SJCRH30 (cell line): ENCODE measurements at places on chromosomes 3 and 15. TPM values are rescaled to one million over a fixed set of nuclear protein-coding genes. Genes with fewer than 3 reads are reported as not detected.

The C3orf52 gene
- total RNA-seq = 13.7 and 15.5 TPM in 2 replicates

The MORC1 gene
- not detected in 2 replicates for total RNA-seq

The TICRR gene
- 24.9 and 27.2 TPM in 2 replicates for total RNA-seq

The LYZL4 gene
- total RNA-seq = not detected in 2 replicates

The ADGRG7 gene
- not detected in 2 replicates for total RNA-seq

The FGF12 gene
- total RNA-seq = 0.06 TPM in 1 of 2 replicates, not detected in the other

The CHRNA5 gene
- total RNA-seq = 19.2 and 21.7 TPM in 2 replicates

GRCh38 chr15:33907326-33907725, 61.0 kb upstream of the CHRM5 start:
- H3K4me1 ChIP-seq = no peaks in the 10 kb centered on the region
- H3K27me3 ChIP-seq = no peaks in the 10 kb centered on the region
- no peak overlapping the region for H3K4me3 ChIP-seq
- DNase-seq = no peak
- H3K36me3 ChIP-seq = no peaks in the 10 kb centered on the region

GRCh38 chr3:78140866-78141265, 1101.0 kb downstream of the ROBO2 start:
- H3K4me1 ChIP-seq = peaks cover 7% of the 10 kb centered on the region; the same call in 1 of the 2 replicates
- H3K36me3 ChIP-seq = no peaks in the 10 kb centered on the region
- no peaks in the 10 kb centered on the region for H3K27me3 ChIP-seq
- no peak overlapping the region for H3K4me3 ChIP-seq
- H3K27ac ChIP-seq = no peak overlapping the region

GRCh38 chr3:42741796-42742195, 31.3 kb downstream of the CCDC13 start:
- no peaks in the 10 kb centered on the region for H3K27me3 ChIP-seq
- no peak for DNase-seq
- H3K36me3 ChIP-seq = no peaks in the 10 kb centered on the region
- H3K4me3 ChIP-seq = no peak overlapping the region
- no peak overlapping the region for H3K27ac ChIP-seq
- peaks cover 8% of the 10 kb centered on the region; the same call in 1 of the 2 replicates for H3K4me1 ChIP-seq

DNA sequence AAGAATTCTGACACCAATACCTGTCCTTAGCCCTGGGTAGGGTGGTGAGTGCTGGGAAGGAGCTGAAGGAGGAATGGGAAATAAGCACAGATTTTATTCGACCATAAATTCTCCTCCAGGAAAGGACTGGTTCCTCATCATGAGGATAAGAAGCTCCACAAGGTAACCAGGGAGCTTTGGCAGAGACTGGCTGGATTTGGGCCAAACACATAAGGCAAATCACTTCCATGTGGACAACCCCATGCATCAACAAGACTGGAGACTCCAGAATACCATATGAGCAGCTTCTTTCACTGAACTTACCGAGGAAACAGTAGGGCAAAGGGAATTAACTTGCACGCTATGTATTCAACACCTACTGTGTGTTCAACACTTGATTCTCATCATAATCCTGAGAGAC, 312.5 kb downstream of the NTRK3 start:
- peaks cover 6% of the 10 kb centered on the region; the same call in 1 of the 2 replicates for H3K4me1 ChIP-seq
- H3K27me3 ChIP-seq = no peaks in the 10 kb centered on the region
- H3K4me3 ChIP-seq = no peak overlapping the region
- no peak overlapping the region for H3K27ac ChIP-seq
- H3K36me3 ChIP-seq = no peaks in the 10 kb centered on the region

DNA sequence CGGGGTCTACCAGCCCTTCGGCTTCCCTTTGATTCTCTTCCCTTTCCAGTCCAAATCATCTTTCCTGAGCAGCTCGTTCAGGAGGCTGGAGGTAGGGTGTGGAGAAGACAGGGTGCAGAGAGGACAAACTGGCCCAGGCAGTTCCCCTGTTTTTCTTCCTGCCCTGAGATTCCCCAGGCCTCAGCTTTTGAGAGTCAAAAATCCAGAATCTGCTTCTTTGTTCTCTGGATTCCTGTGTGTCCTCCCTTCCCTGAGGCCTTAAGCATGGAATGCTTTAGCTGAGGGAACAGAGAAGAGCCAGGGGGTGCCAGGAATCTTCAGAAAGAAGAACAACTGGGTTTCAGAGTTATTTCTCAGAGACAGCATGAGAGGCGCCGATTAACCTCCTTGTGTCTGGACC, 26.7 kb upstream of the LRTM1 start:
- peaks cover 21% of the 10 kb centered on the region for H3K4me1 ChIP-seq
- H3K27me3 ChIP-seq = no peaks in the 10 kb centered on the region
- H3K27ac ChIP-seq = no peak overlapping the region

- peaks cover 14% of the 10 kb centered on the region; the same call in 1 of the 2 replicates for H3K36me3 ChIP-seq
- no peak for DNase-seq
- no peaks in the 10 kb centered on the region for H3K4me1 ChIP-seq
- no peak overlapping the region for H3K27ac ChIP-seq
- no peak overlapping the region for H3K4me3 ChIP-seq
- H3K27me3 ChIP-seq = no peaks in the 10 kb centered on the region
These were observed 18.8 kb downstream of the ASTE1 start for GRCh38 chr3:131007782-131008181.

- H3K4me3 ChIP-seq = no peak overlapping the region
- no peak for DNase-seq
- H3K4me1 ChIP-seq = no peaks in the 10 kb centered on the region
These were observed 734.7 kb upstream of the NR2F2 start for GRCh38 chr15:95595759-95596158.

GRCh38 chr15:89381888-89382686, 47.5 kb upstream of the POLG start:
- no peak overlapping the region for H3K4me3 ChIP-seq
- no peaks in the 10 kb centered on the region for H3K36me3 ChIP-seq
- DNase-seq = no peak
- H3K27me3 ChIP-seq = no peaks in the 10 kb centered on the region

DNA sequence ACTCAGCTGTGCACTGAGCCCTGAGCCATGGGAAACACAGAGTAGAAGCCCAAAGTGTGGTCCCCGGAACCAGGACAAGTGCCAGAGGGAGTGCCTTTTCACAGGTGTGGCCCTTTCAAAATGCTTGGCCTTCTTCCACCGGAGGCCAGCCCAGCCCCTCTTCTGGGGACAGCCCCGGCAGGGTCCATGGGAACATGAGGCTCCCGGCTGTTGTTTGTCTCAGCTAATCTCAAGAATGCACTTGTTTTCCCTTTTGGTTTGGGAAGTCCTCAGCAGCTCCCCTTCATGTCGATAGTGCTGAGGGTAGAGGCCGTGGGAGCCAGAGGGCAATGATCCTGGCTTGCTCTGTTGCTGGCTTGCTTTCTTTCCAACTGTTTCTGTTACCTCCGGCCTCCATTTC, 91.1 kb upstream of the MRPS22 start:
- no peak for DNase-seq
- no peaks in the 10 kb centered on the region for H3K36me3 ChIP-seq
- no peaks in the 10 kb centered on the region for H3K27me3 ChIP-seq
- no peak overlapping the region for H3K27ac ChIP-seq
- H3K4me1 ChIP-seq = no peaks in the 10 kb centered on the region
- no peak overlapping the region for H3K4me3 ChIP-seq

- no peak overlapping the region for H3K4me3 ChIP-seq
- H3K4me1 ChIP-seq = no peaks in the 10 kb centered on the region
- no peaks in the 10 kb centered on the region for H3K36me3 ChIP-seq
- H3K27ac ChIP-seq = no peak overlapping the region
- no peak for DNase-seq
- H3K27me3 ChIP-seq = peaks cover 9% of the 10 kb centered on the region
These were observed 104.7 kb downstream of the SEMA6D start for GRCh38 chr15:47822048-47822447.

DNA sequence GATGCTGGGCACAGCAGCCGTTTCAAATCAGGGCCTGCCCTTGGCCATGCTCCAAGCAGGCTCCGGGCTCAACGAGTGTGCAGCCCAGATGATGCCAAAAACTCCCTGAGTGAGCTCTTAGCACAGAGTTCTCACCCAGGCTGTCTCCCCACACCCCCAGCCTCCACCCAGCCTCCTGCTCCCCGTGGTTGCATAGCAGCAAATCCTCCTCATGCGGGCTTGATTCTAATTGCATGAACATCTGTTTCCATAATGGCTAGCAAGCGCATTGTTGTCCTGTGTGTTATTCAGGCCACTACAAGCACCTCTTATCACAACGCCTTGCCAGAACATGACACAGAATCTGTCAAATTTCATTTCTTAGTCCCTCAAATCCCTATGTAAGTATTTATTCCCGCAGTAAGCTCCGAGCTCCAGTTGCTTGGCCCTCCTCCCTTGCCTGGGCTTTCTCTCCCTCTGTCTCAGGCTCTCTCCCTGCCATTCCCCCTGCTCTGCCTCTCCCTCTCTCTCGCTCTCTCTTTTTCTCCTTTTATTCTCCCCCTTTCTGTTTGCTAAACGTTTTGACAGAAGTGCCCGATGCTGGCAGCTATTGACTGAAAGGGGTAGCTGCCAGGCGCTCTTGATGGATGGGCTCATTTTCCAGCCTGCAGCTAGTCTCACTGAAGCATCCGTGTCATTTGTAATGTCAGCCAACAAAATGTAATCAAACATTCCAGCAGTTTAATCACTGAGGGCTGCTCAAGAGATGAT, 306.5 kb downstream of the IL20RB start:
- H3K36me3 ChIP-seq = no peaks in the 10 kb centered on the region
- H3K4me3 ChIP-seq = peak overlapping the region; percentile 40
- peak overlapping the region; percentile 81 for H3K27ac ChIP-seq
- peaks cover 22% of the 10 kb centered on the region for H3K4me1 ChIP-seq
- peak; percentile 92 for DNase-seq

- no peaks in the 10 kb centered on the region for H3K4me1 ChIP-seq
- H3K27me3 ChIP-seq = no peaks in the 10 kb centered on the region
- H3K36me3 ChIP-seq = no peaks in the 10 kb centered on the region
- DNase-seq = peak; percentile 91
- peak overlapping the region; percentile 60 for H3K4me3 ChIP-seq
These were observed 224.6 kb downstream of the VPS13C start for GRCh38 chr15:61835496-61836106.

GRCh38 chr15:73786538-73786937, 33.4 kb upstream of the INSYN1 start:
- H3K36me3 ChIP-seq = no peaks in the 10 kb centered on the region
- DNase-seq = no peak
- H3K4me3 ChIP-seq = no peak overlapping the region

DNA sequence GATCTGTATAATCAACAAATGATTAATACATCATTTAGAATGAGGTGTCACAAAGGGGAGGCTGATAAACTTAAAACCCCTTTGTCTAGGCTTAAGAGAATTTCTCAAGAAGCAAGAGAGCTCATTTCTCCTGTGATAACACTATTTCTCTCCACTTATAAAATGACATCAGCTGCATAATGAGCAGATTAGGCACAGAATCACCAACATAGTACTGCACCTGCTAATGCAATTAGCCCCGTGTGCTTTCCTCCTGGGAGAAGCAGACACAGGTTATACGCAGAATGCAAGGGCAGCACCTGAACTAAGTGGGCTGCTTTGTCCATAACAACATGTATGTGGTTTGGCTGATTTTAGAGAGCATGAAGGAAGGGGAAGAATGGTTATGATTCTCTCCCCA, 515.3 kb upstream of the CFAP20DC start:
- DNase-seq = no peak
- no peaks in the 10 kb centered on the region for H3K36me3 ChIP-seq
- H3K27ac ChIP-seq = no peak overlapping the region
- H3K27me3 ChIP-seq = no peaks in the 10 kb centered on the region
- no peaks in the 10 kb centered on the region for H3K4me1 ChIP-seq
- no peak overlapping the region for H3K4me3 ChIP-seq

DNA sequence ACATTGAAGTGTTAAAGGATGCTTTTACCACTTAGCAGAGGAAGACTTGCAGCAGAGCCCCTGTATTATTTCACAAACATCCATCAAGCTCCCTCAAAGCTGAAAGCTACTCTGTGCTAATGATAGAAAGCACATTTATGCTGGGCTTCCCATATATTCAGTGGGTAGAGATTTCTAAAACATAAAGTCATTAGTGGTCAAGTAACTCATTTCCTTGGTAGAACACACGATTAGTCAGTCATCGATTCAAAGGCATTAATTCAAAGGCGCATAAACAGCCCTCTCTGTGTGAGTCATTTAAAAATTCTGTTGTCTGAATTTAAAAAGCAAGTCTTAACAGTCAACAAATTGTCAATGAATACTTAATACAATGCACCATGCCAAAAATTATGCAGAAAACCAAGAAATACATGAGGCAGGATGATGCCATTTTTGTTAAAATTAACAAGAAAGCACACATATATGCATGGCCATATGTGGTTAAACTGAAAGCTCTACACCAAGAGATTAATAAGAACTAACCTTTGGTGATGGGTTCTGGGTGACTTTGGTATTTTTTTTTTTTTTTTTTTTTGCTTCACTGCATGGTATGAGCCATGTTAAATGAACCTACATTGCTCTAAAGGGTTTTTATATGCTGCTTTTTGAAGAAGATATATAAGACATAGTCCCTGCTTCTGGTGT, 61.7 kb downstream of the LDHAL6B start:
- H3K4me1 ChIP-seq = no peaks in the 10 kb centered on the region
- no peak overlapping the region for H3K4me3 ChIP-seq
- H3K27me3 ChIP-seq = no peaks in the 10 kb centered on the region
- no peak overlapping the region for H3K27ac ChIP-seq
- H3K36me3 ChIP-seq = peaks cover 17% of the 10 kb centered on the region; the same call in 1 of the 2 replicates

DNA sequence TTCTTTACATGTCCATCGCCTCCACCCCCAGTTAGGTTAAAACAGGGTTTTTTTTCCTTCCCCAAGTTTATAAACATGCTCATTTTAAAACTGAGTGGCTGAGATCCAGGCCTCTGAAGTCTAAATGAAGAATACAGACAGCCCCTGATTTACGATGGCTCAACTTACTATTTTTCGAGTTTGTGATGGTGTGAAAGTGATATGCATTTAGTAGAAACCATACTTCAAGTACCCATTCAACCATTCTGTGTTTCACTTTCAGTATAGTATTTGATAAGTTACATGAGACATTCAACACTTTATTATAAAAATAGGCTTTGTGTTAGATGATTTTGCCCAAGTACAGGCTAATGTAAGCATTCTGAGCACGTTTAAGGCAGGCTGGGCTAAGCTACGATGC, 30.5 kb upstream of the GNB5 start:
- no peak overlapping the region for H3K4me3 ChIP-seq
- H3K27me3 ChIP-seq = no peaks in the 10 kb centered on the region
- no peak overlapping the region for H3K27ac ChIP-seq
- no peaks in the 10 kb centered on the region for H3K4me1 ChIP-seq

DNA sequence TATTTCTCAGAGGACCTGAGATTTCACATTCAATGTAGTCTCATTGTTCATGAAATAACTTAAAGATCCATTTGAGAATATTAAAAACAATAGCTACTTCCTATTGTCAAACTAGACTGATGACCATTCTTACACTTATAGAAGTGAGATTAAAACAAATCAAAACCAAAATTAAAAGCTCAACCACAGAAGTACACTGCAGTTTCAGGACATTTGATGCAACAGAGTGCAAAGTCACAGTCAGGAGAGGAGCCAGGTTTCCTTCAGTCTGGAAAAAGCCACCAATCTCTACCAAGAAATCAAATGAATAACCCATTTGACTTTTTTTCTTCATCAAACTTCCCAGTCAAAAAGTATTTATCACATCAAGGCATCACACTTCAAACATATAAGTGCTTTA, 5.5 kb downstream of the CCPG1 start:
- no peak for DNase-seq
- no peak overlapping the region for H3K27ac ChIP-seq
- H3K4me1 ChIP-seq = no peaks in the 10 kb centered on the region
- H3K4me3 ChIP-seq = no peak overlapping the region
